ENCODE measurements at places on chromosomes 2 and 18.

DNA sequence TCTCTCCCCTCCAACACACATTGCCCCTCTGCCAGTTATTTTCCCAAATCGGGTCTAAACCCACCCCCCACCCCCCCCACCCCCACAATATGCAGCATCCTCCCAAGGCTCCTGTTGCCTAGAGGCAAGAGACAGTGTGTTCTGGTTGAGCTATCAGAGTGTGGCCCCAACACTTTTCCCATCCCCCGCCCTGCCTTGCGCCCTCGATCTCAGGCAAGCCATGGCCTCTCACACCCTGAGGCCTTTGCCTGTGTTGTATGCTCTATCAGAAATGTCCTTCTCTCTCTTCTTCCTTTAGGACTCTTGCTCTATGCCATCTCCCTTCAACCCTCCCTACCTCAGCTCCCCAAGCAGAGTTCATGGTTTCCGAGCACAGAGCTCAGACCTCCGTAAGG lies 9.5 kb upstream of the GRHL1 start:
- DNase-seq = no peak

GRCh38 chr2:68287580-68288441 lies 31.9 kb downstream of the CNRIP1 start:
- peak; percentile 46 for DNase-seq

DNA sequence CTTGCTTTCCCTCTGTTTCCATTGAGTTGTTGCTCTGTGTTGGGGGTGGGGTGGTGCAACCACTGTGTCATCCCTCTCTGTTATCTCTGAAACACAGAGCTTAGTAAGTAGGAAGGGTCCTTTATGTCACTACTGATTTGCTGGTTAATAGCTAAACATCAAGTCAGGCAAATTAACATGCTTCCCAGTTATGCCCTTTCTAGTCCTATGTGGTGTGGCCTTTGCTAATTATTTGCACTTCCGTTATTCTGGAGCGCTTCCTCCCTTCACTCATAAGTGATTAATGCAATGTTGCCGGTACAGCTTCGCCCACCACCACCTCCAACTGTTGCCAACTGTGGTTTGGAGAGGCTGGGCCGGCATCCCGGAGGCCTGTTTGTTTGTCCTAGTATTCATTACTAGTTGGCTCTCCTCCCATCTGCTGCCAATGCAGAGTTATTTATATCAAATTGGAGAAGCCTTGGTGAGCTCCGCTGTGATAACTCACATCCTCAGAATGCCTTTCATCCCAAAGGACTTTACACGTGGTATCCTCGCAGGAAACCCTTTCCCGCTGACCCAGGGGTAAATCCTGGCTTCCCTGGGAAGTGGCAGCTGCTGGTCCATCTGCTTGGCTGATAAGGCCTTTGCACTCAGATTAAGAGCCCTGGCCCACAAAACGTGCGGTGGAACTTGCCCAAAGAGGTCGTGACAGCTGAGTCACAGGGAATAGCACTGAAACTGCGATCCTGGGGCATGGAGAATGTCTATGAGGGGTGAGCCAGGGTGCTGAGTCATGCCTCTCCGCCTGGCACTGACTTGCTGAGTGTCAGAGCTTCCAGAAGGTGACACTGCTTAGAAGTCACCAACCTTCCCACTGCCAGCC lies 72.0 kb upstream of the ZCCHC2 start:
- no peak for DNase-seq

DNA sequence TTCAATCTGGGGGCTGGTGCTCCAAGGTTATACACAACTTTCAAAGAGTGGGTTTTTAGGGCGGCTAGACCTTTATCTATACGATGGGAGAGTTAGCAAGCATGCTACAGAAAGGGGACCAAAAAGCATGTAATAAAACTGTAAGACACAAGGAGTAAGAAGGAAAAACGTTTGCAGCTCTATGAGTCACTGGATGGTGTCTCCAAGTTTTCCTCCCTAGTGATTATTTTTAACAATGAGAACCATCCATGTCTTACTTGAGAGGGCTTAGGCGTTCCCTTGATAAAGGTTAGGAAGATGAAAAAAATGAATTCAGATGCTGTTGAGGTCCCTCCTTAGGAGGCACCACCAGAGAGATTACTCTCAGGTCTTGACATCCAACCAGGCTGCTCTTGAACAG lies 75.9 kb downstream of the HRH4 start:
- DNase-seq = no peak

DNA sequence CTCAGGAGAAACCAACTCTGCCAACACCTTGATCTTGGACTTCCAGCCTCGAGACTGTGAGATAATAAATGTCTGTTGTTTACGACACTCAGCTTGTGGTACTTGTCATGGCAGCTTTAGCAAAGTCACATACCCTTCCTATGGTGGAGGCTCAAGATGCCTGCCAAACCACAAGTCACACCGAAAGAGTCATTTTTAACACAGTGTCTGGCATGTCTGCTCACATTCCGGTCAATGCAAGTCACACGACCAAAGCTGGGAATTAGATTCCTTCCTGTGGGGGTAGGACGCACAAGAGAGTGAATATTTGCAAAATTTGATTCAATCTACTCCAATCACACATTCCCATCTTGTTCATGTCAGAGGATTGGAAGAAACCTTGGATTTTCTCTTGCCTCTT lies 24.6 kb downstream of the KCNE4 start:
- DNase-seq = no peak

GRCh38 chr2:62296034-62296831 lies 100.3 kb downstream of the B3GNT2 start:
- no peak for DNase-seq

- no peak for DNase-seq
Measured at GRCh38 chr2:100935372-100935752, 66.7 kb upstream of the RPL31 start.

- no peak for DNase-seq
Measured at GRCh38 chr18:70709144-70709543, 420.3 kb downstream of the SOCS6 start.

DNA sequence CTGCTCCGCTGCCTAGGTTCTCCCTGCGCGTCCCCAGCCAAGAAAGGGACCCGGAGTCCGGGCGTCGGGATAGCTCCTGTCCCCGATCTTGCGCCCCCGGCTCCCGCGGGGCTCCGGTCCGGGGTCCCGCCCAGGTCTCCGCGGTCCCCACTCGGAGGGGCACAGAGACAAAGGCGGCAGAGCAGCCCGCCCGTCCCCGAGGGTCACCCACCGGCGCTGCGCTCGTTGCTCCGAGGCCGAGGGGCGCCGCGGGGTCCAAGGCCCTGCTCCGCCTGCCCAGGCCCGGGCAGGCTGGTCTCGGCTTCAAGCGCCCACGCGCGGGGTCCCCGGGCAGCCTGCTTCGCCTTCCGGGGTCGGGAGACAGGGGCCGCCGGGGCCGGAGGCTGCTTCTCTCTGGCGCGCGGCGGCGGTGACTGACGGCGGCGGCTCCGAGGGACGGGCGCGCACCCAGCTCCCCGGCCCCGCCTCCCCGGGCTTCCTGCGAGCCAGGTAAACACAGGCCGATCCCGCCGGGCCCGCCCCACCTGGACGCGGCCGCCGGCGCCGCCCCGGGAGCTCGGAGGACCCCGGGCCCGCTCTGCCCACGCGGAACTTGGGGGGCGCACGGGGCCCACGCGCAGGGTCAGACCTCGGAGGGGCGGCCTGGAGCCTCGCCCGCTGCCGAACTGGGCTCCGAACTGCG lies at the start of gene MBP:
MBP (minus strand) TSS at position 415 of the 682 bp plus-strand sequence. CDS start 27,522 bp downstream, outside the sequence.
- no peak for DNase-seq

DNA sequence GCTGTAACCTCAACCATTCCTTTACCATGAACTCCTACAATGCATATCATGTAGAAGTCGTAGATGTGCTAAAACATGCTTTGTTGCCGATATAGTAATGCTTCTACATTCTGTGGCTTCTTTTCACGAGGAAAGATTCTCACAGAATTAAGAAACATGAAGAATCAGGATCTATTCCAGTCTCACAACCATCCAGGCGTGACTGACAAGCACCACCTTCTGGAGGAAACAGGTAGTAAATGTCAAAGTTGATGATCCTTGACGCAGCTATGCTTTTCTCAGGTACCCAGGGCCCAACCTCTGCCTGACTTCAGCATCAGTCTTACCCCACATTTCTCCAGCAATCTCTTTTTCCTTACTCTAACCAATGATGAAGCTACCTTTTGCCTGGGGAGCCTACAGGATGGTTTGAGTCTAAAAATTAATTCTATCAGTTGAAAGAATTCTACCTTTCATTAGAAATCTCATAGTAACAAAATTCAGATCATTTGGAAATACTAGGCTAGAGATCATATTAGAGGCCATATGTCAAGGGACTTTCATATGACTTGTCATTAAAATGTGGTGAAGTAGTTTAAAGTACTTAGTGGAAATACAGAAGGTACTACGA lies 123.3 kb upstream of the RND3 start:
- no peak for DNase-seq

DNA sequence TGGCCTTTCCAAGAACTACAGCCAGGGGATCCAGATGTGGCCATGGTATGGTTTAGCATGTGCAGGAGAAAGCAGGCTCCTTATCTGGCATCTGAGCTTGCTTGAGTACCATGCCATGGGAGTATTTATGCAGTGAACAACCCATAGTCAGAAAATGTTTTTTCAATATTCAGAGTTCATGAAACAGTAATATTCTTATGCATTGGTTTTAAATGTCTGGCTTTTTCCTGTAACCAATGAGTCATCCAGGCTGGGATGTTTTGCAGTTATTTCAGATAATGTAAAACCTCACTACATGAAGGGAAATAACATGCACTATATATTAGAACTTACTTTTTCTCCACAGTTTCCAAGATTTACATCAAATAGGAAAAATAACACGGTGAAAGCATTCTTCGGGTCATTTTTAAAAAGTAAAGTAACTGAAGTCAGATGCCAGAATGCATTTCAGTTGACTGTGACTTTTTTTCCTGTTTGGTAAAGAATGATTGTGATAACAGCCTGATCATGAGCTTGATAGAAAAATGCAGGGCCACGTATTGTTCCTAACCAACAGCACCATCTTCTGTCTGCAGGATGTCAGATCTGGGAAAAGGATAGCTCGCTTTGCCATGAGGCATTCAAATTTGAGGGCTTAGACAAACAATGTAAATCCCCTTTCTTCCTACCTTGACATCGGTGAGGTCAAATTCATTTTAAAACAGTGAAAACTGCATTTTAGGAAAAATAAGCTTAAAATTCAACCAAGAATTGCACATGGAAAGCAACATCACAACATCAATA lies 152.8 kb downstream of the DSC3 start:
- DNase-seq = no peak

- DNase-seq = peak; percentile 82
Measured at GRCh38 chr2:199955339-199956061, at the start of the genes MAIP1 and TYW5. Gene MAIP1 (plus strand): TSS chr2:199955582. CDS start chr2:199955799, 217 bp downstream. Gene TYW5 (minus strand): TSS chr2:199955491. CDS start chr2:199955470, 21 bp downstream.

DNA sequence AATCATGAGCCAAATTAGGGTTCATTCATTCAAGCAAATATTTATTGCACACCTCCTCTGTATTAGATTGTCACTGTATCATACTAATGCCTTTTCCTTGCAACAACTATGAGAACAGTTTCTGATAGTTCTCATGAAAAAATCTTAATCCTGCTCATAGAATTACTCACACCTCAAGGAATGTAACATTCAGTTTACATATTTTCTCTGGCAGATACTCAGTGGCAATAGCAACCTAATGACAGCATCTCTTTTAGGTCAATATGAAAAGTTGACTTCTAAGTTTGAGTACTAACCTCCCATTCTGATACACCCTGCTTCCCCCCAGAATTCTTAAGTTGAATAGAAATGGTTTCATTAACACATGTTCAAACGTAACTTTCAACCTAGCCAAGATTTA lies 132.0 kb downstream of the VWC2L start:
- DNase-seq = no peak
